Posterior vena cava (tissue), 2 donors: ENCODE measurements at places on chromosomes 4 and X.

DNA sequence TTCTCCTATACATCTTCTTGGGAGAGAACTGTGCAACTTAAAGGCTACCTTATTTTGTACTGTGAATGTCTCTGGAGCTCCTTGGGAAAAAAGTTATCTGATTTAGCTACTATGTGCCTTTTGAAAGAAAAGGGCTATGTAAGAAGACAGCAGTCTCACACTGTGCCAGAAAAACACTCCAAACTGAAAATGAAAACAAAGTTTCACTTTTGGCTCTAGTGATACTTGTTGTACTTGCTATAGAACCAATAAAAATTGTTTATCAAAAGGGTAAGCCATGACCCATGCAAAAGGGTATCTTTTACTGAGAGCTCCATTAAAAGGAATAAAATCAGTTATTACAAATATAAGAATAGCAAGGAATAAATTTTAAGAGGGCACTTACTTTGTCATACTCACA is 2270.0 kb downstream of the ARAP2 start:
- no peak for DNase-seq

DNA sequence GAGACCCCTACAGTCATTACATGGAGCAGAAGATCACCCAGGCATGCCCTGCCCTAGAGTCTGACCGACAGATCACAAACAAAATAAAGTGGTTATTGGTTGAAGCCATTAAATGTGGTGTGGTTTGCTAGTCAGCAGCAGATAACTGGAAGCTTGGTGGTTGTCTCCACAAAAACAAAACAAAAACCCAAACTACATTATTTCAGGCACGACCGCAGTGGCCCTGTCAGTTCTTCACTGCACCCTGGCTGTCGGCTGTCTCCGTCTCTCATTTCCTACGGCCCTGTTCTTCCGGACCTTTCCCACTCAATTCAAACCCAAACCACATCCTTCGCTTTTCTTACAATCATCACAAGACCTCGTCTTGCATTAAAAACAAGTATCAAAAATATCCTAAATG is 521.3 kb upstream of the ZFP42 start:
- no peak for DNase-seq

GRCh38 chrX:40240844-40241243 is 143.1 kb upstream of the BCOR start:
- DNase-seq: no peak

DNA sequence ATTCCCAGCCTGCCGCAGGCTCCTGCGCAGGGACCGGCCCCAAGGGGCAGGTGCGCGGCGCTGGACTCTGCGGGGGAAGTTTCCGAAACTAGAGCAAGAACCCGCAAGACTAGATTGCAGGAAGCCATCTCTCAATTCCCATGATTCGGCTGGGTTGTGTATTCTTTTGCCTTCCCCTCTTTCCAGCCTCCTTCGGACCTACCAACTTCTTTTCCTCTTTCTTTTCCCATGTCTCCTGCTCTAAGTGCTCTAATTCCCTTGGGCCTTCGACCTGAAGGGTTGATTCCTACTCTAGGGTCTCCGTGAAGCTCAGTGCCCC is 645 bp upstream of the OPHN1 start:
- DNase-seq: no peak

DNA sequence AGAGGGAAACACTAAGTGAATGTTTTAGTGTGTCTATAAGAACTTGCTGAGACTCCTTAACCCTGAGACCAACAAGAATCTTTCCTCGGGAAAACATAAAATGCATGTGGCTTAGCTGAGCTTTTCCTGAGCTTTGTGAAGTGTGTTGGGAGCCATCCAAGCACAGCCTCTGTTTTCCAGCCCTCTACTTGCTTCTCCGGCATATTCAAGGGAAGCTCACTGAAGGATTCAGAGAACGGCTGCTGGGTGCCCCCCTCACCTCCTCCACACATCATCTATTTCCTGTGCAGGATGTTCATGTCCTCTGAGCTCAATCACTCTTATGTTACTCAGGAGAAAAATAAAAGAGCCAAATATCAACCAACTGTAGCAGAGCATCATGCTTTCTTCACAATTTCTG is 492.1 kb downstream of the IL15 start:
- no peak for DNase-seq

DNA sequence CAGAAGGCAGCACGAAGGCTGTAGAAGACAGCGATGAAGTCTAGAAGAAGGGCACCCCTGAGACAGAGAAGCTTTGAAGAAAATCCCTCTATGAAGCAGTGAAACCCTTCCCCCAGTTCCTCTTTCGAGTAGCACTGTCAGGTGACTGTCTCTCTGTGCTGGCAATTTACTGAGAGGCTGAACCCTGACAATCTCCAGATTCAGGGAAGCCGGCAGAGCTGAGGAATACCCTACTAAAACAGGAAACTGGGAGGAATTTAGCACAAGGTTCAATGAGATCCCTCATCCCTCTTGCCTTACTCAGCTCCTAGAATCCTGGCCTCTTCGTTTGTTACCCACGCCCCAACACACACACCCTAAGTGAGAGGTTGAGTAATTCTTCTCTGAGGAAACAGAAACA is 239.7 kb upstream of the NOCT start:
- no peak for DNase-seq

DNA sequence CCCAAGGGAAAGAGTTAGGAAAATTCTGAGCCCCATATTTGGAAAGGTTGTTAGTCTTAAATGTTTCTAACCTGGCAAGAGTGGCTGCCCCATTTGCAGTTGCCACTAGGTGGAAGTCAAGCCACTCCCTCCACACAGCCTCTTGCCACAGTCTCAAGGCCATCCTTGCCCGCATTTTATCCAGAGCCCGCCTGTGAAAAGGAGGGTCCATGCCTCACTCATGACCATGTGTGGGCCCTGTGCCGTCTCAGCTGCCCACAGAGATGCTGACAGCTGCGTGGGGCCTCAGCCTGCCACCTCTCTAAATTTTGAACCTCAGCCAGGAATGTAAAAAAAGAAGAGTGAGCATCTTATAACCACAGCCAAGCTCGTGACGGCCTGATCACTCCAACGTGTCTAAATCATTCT is 201.5 kb upstream of the FAM241A start:
- DNase-seq: no peak

DNA sequence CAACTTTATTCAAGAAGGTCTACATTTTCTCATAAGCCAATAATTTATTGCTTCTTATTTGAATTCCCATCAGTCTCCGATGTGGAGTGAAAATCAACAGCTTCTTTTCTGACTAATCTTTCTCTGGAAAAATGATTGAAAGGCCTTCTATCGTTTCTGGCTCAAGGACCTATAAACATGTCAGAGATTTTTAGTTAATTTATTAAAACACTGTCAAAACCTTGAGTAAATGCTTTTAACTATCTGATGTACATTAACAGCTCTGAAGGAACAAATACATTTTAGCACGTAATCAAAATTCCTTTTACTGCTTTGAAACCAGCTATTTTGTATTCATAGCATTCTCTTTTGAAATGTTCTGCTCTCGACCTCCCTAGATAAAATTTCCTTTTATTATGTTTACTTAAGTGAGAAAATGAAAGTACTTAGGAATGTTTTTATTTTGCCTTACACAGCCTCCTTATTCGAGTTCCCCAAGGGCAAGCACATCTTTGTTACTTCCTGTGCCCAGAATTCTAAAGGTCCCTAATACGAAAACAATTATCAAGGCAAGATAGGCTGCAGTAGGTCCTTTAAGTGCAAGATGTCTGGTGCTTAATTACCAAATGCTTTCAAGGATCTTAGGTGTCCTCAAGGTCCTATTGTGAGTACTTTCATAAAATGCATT is 3.1 kb upstream of the ZFX start:
- no peak for DNase-seq

- DNase-seq: no peak
Measured at GRCh38 chrX:15471028-15471427, 22.1 kb downstream of the PIR start.

- DNase-seq: no peak
Measured at GRCh38 chrX:72128881-72129280, 2.8 kb downstream of the RTL5 start.

- DNase-seq: no peak
Measured at GRCh38 chrX:72050011-72050410, 81.7 kb downstream of the RTL5 start.

DNA sequence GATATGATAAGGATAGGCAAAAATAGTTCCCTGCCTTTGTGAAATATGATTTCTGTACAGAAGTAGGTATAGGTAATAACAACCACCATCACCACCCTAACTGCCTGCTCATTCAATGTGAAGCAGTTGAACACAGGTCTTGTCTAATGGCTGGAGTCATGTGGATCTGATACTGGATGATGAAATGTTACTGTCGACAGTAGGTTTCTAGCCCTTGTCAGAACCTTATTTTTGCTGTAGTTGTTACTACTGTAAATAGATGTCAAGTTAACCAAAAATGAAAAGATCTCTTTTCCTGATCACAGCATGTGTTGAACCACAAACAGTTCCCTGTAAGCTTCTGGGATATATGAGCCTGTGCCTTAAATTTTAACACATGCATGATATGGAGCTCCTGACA is 142.9 kb downstream of the FRAS1 start:
- no peak for DNase-seq

DNA sequence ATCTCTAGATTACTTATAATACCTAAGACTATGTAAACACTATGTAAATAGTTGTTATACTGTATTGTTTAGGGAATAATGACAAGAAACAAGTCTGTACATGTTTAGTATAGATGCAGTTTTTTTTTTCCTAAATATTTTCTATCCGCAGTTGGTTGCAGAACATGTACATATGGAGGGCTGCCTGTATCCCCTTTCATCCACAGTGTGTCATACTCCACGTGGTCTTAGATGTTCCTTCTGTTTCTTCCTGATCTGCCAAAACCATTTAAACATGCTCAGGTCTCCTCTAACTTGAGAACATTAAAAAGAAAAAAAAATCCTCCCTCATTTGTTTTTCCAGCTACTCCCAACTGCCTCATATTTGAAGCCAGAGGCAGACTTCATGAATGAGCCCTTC is 14.0 kb downstream of the OCIAD1 start:
- no peak for DNase-seq

DNA sequence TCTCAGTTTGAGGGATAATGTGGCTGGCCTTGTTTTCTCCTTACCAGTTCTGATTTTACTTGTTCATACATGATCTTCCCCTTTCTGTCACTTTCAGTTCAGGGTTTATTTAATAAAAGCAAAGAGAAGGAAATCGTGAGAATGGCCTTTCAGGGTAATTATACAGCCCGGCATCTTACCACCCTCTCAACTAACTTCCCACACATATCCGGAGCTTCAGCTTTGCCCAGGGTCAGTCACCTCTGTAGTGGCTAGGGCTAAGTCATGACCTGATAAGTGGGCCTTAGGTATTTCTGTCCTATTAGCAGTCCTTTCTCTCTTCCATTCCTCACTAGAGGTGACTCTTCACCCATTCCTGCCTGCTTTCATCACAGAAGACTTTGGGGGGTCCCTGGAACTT is 15.8 kb downstream of the TRPC5 start:
- DNase-seq: no peak

DNA sequence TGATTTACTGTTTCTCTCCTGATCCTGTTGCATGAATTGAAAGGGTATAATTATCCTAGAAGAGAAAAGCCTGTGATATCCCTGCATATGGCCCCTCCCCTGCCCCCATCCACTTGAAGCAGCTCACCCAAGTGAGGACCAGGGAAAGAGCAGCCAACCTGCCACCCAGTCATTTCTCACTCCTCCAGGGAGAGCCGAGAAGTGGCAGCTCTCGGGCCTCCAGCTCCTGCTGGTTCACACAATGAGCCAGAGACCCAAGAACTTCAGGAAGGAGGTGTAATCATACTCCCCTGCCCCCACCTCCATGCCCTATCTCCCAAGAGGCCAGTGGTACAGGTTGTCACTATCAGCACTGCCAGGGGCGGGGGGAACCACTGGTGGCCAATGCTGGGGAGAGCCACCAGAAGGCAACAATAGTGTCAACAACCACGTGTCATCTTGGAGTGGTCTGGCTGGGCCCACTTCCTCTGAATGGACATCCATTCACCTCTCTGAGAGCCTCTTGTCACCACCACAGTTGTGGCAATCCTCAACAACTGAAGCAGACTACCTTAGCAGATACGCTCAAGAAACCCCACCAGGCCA is 42.9 kb downstream of the APOO start:
- no peak for DNase-seq

DNA sequence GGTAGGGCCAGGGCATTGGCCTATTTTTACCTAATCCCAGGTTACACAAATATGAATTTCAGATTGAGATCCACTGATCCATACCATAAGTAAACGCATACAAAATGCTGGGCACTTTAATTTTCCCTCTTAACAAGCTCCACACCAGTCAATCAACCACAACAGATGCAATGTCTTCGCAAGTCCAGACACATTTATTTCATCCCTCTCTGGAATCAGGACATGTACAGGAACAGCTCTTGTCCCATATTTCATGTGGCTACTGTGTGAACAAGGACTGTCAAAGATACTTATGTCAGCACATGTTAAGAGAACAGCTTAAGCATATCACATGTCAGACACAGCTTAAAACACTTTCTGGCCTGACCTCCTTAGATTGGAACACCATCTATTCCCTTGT is 145.9 kb downstream of the PPP3CA start:
- no peak for DNase-seq

DNA sequence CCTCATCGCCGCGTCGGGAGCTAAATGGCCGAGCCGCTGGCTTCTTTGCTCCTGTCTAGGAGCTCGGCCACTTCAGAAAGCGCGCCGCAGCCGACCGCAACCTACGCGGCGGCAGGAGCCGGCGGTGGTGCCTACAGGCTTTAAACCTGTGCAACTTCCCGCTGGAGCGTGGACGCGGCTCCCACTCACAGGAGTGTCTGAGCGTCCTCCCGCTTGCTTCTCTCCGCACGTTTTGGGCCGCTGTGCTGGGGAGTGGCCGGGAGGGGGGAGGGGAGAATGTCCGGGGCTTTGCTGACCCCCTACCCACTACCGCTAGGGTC is 1.0 kb downstream of the NHSL2 start:
- no peak for DNase-seq

DNA sequence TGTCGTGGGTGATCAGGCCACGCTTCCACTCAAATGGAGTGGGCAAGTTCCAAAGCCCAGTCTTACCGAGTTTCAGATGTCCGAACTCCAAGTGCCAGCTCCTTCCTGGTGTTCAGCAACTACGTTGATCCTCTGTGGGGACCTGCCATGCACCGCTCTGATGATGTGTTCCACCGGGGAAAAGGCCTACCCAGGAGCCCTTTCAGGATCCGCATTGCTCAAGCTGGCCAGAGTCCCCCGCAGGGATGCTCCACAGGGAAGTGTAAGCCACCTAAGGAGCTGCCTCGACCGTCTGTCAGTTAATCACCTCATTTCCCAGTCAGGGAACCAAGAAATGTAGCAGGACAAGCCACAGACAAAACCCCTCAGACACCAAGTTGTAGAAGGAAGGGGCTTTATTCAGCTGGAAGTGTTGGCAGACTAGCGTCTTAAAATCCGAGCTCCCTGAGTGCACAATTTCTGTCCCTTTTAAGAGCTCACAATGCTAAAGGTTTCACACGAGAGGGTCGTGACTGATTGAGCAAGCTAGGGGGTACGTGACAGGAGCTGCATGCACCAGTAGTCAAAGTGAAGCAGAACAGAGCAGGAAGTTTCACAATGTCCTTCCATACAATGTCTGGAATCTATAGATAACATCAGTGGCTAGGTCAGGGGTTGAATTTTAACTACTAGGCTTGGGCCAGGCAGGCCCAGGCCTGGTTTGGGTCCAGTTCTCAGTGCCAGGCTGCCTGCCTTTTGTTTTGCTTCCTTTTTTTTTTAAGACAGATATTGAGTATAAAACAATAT is 126.2 kb upstream of the ZDHHC15 start:
- no peak for DNase-seq

- DNase-seq: no peak
Measured at GRCh38 chrX:148552775-148553174, 52.4 kb downstream of the AFF2 start.

- no peak for DNase-seq
Measured at GRCh38 chrX:43753637-43754036, 97.5 kb downstream of the MAOA start.

- DNase-seq: no peak
Measured at GRCh38 chrX:24838629-24839028, 144.9 kb downstream of the POLA1 start.
